ENCODE measurements at places on chromosomes 6 and 20.

DNA sequence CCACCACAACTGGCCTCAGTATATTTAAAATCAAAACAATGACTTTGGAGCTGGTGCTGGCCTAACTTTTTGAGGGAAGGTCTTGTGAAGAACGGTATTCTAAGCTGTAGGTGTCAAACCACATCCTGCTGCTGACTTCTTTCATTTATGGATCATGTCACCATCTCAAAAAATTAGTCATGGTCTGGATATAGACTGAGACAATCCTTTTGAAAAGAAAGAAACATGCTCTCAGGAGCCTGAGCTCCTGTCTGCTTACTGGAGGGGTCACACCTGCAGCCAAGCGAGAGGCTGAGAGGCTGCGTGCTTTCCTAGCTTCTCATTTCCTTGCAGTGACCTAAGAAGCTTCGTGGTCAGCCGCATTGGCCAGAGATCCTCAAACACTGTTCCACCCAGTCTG, 55.2 kb downstream of the TIAM2 start:
- no peak for DNase-seq

- no peak for DNase-seq
Measured at GRCh38 chr6:13368731-13369115, 40.4 kb upstream of the TBC1D7 start.

DNA sequence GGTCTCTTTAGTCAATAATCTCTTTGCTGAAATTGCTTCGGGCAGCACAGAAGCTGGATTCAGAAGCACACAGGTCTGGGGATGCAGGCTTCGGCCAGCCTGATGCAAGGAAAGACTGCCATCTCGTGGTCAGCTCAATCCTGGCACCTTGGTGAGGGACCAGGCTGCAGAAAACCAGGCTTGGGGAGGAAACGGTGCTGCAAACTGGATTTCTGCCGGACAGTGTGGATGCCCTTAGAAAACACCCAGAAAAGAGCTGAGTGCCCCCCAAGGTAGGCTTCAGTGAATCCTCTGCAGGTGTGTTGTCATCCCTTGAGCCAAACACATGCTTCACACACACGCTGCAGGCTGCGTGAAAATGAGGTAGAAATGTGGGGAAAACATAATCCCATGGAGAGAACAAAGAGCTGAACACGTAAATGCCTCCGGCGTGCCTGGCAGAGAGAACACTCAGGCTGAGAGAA, 89.8 kb upstream of the PAX1 start:
- DNase-seq: peak; percentile 26

DNA sequence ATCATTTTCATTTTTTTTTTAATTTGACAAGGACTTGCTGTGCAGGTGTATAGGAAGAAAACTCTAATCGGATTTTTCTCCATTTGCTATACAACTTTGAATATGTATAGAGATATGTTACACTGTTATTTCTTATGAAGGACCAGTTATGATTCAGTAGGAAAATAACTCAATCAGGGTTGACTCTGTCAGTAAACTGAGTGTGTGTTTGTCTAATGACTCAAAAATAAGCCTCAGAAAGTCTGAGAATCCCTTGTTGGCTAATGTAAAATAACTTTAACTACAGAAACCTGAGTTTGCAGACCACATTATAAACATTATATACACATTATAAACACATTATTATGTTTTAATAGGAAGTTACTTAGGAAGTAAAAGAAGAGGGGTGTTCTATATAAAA, 352.6 kb downstream of the RIMS1 start:
- no peak for DNase-seq

DNA sequence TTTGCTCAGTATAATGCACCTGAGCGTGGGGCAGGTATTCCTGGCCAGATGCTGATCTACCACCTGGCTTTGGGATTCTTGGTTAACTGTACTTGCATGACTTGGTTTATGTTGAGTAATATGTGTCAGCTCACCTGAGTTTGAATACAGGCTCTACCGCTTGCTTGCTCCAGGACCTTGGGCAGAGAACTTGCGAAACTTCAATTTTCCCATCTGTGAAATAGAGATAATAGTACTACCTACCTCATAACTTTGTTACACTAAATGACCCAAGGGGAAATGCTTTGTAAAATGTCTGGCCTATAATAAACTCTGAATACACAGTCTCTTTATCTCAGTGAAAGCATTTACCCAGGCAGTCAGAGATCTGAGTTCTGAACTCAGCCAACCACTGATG, 51.8 kb downstream of the SCAND1 start:
- no peak for DNase-seq

DNA sequence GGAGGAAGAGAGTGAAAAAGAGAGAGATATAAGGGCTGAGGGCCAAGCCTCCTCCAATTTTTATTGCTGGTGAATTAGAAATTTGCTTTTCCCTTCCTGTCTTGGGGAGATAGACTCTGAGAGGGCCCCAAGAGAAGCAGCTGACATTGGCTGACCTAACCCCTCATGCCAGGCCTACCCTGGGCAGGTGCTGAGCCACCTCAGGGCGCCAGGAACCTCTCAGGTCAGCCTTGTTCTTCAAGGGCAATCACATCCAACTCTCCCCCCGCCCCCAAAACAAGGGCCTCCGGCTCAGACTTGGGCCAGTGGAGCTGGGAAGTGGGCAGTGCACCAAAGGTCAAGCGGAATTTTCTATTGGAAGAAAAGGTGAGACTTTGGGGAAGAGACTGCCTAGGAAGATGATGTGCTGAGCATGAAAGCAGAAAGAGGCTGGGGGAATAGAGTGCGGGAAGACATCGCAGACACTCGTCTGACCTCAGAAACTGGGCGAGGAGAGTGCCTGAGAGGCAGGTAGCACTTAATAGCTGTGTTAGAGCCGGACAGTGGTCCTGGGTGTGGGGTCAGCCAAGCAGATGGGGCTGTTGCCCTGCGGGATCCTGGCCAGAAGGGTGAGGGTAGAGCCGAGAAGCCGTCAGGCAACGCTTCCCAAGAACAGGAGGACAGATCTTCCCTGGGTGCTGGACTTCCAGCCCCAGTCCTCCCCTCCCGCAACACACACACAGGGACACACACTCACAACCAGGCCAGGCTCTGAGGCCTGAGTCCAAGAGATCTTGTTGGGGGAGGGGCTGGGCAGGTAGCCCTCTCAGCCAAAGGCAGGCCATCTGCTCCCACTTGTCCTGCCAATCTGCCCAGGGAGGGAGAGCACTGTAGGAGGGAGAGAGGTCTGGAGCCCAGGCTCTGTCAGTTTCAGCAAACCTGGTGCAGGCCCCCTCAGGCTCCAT, 3.7 kb upstream of the FASTKD5 start:
- no peak for DNase-seq

DNA sequence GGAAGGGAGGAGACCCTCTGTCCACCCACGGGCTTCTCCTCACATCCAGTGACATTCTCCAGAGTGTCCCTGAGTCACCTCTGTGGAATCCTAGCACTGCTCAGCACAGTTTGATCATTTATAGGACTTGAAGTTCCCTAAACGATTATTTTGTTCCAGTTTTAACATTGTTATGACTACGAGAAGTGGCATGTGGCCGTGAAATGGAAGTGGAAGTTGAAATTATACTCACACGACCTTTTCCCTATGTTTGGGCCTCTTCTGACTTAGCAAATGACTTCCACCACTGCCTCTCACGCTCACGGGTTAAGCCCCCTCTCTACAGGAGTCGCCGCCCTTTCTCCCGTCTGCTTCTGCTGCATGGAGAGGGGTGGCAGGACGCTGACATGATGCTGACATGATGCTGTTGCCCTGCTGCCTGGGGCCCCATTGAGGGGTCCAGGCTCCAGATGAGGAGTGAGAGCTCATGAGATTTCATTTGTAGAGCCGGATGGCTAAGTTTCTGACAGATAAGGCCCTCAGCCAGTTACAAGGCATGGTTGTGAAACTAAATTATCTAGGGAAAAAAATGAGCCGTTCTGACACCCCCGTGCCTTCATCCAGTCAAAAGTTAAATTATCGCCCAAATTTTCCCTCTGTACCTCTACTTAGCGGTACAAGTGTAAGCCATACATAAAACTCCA, 153.6 kb upstream of the UST start:
- no peak for DNase-seq

GRCh38 chr20:62500237-62500864, 24.6 kb upstream of the GATA5 start:
- peak; percentile 22 for DNase-seq

GRCh38 chr6:119028091-119028490, 50.4 kb downstream of the FAM184A start:
- no peak for DNase-seq

GRCh38 chr6:85961746-85962145, 319.1 kb upstream of the SYNCRIP start:
- no peak for DNase-seq

DNA sequence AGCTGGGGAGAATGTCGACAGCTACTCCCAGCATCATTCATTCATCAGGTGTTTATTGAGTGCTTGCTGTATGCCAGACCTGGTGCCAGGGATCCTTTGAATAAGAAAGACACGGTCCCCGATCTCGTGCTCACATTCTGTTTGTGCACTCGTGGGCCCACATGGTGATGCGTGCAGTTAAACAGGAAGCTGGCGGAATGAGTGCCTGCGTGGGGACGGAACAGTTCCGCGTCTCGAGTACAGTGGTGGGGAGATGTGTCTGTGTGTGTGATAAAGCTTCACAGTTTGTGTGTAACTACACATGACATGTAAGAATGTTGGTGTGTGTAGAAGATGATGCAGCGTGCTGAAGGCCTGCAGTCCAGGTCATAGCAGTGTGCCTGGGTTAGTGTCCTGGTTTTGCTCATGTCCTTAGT, 6.5 kb downstream of the RBM38 start:
- no peak for DNase-seq

DNA sequence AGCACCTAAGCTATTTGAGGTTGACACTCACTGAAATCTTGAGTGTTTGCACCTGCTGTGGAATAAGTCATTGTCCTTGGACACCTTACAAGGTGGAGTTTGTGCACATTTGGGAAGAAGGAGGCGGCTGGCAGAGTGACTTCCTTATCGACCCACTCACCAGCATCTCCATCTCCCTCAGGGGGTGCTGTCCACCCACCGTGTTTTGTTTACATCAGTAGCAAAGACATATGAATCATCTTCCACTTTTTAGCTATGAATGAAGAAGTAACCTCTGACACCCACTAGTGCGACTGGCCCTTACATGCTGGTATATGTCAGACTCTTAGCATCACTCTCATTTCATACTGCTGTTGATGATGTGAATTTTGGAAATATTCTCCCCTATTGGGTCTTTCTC, 119.5 kb upstream of the SGK1 start:
- DNase-seq: no peak

- no peak for DNase-seq
Measured at GRCh38 chr20:59560588-59561227, 43.6 kb upstream of the PHACTR3 start.

GRCh38 chr6:170497841-170498301, 55.2 kb downstream of the PSMB1 start:
- DNase-seq: no peak

DNA sequence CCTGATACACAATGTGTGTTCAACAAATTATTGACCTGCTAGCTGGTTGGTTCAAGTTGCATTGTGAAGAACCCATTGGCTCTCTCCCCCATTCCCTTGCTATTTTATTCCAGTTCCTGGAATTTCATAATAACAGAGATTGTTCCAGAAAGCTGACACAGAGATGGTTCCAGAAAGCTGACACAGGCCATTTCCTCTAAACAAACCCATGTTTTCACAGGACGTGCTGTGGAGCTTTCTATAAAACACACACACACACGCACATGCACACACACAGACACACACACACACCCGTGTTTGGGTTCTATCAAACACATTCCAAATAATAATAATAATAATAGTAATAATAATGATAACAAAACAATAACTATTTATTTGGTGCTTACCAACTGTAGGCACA, 259.1 kb downstream of the CLIC5 start:
- no peak for DNase-seq

- DNase-seq: no peak
Measured at GRCh38 chr20:43988867-43989266, 74.2 kb downstream of the TOX2 start.

DNA sequence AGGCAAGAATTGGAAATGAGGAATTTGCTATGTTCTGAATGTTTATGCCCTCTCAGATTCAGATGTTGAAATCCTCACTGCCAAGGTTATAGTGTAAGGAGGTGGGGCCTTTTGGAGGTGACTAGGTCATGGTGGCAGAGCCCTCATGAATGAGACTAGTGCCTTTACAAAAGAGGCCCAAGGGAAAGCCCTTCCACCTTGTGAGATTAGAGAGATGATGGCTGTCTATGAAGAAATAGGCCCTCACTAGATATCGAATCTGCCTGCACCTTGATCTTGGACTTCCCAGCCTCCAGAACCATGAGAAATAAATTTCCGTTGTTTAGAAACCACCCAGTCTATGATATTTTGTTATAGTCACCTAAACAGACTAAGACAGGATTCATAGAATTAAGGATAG, 10.4 kb downstream of the ASIP start:
- no peak for DNase-seq

- DNase-seq: no peak
Measured at GRCh38 chr6:2396042-2396657, 150.7 kb upstream of the GMDS start.

DNA sequence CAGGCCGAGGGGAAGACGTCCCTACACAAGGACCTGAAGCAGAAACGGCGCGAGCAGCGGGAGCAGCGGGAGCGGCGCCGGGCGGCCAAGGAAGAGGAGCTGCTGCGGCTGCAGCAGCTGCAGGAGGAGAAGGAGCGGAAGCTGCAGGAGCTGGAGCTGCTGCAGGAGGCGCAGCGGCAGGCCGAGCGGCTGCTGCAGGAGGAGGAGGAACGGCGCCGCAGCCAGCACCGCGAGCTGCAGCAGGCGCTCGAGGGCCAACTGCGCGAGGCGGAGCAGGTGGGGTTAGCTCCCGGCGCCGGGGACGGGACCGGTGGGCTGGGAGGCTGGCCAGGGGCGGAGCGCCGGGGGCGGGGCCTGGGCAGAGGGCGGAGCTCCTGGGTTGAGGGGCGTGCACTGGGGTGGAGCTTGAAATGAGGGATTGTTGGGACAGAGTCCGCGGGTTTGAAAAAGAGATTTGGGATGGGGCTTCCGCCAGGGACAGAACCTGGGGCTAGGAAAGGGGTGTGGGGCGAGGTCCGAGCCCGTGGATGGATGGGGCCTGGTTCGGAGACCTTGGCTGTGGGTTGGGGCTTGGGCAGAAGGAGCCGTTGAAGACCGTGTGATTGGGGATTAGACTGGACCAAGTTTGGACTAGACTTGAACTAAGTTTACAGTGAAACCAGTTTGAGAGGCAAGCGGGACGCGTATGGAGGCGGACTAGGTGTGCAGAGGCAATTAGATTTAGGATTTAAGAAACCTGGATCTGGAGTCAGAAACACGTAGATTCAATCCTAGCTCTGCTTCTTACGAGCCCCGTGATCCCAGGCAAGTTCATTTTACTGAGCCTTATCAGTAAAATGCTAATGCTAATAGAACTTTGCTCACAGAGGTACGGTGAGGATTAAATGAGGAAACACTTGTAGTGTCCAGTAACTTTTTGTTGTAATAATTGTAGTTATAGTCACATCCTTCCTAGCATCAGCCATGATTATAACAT, 20.9 kb downstream of the DEF6 start:
- DNase-seq: peak; percentile 76

Data from caudate nucleus (tissue), 63 donors.